Stimulated activated CD4-positive, alpha-beta T cell treated with anti-CD3 and anti-CD28 coated beads, Interleukin-1b, Interleukin-23, amount 100 ng/mL, for 1 hour (primary cell): ENCODE measurements at places on chromosomes 16 and 17.

GRCh38 chr17:64441772-64442540 lies 7.0 kb upstream of the MILR1 start:
- no peak for DNase-seq

- DNase-seq: no peak
These were observed 15.7 kb upstream of the RPL38 start for GRCh38 chr17:74187761-74188160.

DNA sequence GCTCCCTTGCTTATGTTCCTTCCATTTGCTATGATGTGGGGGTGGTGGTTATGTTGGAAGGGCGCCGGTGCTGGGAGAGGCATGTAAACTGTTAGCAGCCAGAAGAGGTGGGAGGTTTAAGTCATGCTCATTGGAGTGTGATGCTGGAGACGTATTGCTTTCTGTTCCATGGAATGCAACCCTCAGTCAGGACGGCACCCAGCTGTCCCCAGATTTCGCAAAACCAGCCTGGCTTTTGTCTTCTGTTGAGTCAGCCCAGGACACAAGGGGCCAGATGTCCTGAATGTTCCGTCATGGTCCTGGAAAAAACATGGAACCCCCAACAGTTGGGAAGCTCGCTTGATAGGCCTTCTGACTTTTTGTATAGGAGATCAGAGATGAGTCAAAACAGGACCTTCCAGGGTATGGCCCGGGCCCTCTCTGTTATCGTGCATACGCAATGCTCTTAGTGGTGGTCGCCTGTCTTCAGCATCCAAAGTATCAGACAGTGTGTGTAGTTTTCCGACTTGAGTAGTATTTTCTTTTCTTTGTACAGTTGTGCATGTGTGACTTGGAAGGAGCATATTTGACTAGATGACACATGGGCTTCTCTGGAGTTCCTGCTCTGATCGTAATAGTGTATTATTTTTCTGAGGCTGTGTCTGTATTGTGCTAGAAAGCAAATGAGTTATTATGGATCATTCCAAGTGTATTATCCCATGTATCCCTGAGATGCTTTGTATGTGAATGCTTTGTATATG lies 201.9 kb downstream of the SNX29 start:
- DNase-seq: no peak

DNA sequence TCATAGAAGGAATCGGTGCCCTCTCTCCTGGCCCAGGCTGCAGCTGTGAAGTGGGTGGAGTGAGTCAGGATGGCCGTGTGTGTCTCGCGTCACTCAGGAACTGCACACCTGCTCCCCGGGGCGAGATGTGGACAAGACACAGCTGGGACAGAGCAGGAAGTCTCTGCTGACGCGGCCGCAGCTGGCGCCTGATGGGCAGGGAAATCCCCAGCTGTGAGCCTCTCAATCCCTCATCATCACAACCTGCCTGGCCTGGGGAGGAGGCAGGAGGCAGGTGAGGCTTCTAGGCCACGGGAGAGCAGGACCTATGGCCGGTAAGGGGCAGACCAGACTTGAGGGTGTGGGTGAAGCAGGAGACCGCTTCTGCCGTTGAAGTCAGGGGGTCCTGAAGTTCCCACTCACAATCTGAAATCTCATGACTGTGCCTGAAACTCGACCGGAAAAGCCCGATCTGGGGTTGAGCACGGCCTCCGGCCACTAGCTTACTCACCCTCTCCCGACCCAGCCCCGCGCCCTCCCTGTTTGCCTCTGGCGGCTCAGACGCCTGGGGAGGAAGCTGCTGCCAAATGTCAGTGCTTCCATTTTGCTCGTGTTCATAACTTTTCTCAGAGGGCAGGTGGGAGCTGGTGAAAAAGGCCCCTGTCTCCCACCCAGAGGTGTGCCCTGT lies 1.1 kb upstream of the TRPV3 start:
- no peak for DNase-seq

GRCh38 chr17:59160157-59161025 lies 4.8 kb downstream of the PRR11 start:
- no peak for DNase-seq

GRCh38 chr16:4200000-4200780 lies 41.7 kb downstream of the SRL start:
- peak; percentile 8 for DNase-seq

DNA sequence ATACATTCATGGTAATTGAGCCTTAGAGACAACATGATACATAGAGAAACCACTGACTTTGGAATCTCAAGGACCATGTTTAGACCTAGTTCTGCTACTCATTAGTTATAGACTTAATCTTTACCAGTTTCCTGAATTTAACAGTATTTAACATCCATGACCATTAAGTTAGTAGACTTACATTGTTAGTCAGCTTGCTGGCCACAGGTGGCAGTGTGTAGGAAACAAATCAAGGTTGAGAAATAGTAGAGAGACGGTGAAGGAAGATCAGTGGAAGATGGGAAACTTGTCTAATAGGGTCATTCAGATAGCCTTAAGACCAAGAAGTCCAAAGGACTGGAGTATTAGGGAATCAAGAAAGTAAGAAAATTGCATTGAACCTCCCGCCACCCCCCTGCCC lies 31.0 kb downstream of the OMG start:
- no peak for DNase-seq

DNA sequence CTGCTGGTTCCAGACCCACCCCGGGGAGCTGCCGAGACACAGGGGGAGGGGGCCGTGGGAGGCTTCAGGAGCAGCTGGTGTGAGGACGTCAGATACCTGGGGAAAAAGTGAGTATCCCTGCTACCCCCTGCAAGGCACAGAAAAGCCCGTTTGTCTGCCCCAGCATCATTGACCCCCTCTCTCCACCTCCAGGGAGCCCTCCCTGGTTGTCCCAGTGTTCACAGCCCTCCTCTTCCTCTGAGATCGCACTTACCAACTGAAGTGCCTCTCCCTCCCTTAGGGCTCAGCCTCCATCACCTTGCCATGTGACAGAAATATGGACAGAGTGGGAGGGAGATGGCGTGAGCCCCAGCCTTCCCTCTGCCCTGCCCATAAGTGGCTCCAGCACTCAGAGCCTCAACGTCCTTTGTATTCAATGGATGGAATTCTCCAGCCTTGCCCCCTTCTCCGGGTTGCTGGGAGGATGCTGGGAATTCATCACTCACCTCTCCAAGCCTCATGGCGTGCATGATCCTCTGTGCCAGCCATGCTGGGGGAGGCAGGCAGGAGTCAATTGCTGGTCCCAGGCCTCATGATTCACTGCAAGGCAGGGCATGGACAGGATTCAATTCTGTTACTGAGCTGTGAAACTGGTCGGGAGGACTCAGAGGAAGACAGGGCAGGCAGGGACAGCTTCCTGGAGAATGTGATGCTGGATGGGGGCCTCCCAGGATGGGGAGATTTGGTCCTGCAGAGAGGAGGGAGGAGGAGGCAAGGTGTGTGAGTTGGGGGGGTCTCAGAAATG lies 14.6 kb downstream of the SPNS3 start:
- no peak for DNase-seq

DNA sequence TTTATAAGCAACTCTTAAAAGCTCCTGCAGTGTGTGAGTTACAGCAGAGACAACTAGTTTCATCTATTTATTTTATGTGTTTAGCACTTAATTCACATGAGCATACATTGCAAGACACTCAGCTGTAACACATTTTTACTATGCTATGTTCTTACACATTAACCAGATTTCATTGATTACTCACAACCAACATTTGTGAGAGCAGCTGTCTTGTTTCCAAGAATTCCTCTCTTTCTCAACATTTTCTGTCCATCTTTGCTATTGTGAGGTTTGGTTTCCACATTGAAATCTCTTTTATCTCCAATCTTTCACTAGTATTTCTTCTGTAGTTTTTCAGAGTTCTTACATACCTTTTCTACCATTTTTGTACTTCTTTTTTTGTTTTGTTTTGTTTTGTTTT lies 51.2 kb downstream of the COPRS start:
- DNase-seq: no peak

DNA sequence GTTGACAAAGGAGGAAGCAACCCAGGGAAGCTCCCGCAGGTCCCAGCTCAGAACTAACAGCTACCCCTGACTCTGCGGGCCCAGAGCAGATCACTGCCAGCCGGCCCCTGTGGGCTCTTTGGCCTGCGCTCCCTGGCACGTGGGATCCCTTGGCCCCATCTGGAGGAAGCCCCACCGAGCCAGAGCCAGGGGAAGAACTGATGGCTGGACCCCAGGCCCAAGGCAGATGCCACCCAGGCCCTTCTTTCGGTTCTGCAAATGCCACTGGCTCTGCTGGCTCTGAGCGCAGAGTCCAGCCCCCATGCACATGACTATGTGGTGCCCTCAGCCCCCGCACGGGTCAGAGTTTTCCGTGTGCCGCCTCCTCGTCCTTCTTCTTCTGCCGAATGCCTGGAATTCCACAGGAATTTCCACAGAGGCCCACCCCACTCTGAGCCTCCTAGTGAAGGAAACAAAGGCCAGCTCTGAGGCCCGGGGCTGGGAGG lies 35.8 kb upstream of the SNN start:
- DNase-seq: no peak

GRCh38 chr17:14922411-14922810 lies 342.7 kb downstream of the PMP22 start:
- no peak for DNase-seq

DNA sequence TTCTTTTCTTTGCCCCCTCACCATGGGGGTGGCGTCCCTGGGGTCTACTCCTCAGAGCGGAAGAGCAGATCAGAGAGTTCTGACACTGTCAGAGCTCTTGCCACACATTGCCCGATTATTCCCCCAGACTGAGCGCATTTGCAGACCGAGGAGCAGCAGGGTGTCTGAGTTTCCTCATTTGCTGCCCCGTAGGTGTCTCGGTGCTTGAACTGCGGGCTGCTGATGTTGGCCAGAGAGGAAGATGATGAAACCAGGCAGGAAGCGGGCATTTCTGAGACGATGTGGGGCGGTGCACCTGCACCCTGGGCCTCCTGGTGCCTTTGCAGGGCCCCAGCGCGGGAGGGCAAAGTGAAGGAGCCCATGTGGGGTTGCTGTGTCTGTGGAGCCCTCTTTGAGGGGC lies 55.2 kb downstream of the ARSG start:
- DNase-seq: peak; percentile 40

GRCh38 chr17:725084-725483 lies 7.3 kb upstream of the TLCD3A start:
- DNase-seq: no peak
